NCI-H510A (cell line): ENCODE measurements at places on chromosomes 11 and 22.
A peak's percentile ranks its signal among the peaks of the same experiment; 100 is the strongest.

- no peak for DNase-seq
Measured at GRCh38 chr11:10622957-10623791, 54.7 kb upstream of the LYVE1 start.

GRCh38 chr22:17105143-17106129 is 15.7 kb downstream of the TMEM121B start:
- DNase-seq = no peak

GRCh38 chr22:24442352-24442744 is 14.9 kb downstream of the ADORA2A start:
- DNase-seq = no peak

DNA sequence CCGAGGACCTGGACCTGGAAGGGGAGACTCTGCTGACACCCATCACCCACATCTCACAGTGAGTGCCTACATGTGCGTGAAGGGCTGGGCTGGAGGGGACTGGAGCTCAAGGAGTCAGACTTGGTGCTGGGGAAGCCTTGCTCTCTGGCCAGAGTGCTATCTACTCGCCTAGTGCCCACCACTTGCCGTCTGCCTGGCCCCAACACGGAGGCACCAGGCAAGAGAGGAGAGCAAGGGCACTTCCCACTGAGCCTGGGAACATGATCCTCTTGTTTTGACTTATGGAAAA is 37.8 kb downstream of the KCNQ1OT1 start:
- DNase-seq = no peak

GRCh38 chr22:45823336-45823735 is 151.7 kb downstream of the ATXN10 start:
- no peak for DNase-seq

- DNase-seq = no peak
Measured at GRCh38 chr11:10042699-10043098, 251.3 kb downstream of the SBF2 start.

GRCh38 chr22:33958741-33959140 is 38.5 kb upstream of the LARGE1 start:
- no peak for DNase-seq

DNA sequence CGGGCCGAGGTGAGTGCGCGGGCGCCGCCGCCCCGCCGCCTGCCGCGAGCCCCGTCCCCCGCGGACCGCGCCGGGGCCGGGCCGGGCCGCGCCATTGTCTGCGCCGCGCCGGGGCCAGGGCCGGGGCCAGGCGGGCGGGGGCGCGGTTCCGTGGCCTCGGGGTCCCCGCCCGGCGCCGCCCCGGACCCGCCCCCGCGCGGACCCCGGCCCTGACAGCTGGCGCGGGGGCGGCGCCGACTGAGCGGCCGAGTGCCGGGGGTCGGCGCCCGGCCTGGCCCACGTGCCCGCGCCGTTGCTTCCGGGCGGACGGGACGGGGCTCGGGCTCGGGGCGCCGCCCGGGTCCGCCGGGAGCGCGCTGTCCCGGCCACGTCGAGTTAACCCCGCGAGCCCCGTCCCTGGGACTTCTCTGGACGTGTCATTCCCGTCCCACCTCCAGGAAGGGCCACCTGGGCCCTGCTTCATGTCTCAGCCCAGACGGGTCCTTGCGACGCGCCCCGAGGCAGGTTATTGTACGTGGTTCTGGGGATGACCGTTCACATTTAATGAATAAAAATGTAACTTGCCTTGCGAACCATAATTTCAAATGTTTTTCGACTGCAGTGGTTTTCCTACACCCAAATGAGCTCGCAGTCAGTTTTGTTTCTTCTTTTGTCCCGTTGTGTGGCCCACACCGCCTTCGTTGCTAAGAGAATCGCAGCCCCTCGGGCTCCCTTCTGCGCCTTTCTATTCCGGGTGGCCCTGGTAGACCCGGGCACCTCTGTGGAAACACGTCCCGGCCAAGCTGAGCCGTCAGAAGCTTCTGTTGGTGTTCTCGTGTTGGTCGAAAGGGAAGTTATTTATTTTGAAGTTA is 562 bp downstream of the ZBED4 start:
- DNase-seq = no peak

- DNase-seq = no peak
Measured at GRCh38 chr11:44854086-44854485, 96.6 kb downstream of the TP53I11 start.

DNA sequence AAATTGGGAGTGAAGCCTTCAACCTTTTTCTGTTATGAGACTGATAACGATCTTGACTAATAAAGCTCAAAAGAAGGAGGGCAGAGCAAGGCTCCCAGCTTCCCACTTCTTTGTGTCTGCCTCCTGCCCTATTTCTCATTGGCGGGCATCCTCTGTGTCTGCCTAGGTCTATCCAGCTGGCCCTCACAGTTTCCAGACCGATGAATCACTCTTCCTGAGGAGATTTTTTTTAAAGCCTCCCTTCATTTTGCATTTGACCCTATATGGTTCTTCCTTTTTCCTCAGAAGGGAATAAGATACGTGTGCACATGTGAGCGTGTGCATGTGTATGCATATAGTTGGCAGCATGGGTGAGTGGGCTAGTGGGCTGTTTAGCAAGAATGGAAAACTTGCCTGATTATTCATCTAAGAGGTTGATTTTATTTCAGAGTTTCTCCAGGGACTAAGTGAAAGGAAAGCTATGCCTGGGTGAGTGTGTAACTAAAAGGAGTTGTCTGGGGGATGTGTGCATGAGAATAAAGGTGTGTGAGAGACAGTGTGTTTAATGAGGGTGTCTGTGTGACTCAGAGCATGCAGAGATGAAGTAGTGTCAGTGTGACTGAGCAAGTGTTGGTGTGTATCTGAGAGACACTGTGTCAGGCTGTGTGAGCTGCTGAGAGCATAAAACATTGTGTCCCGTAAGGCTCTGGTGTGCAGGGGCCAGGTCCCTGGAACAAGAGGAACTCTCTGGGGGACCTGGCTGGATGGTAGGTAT is 12.2 kb downstream of the PHLDB1 start:
- no peak for DNase-seq

DNA sequence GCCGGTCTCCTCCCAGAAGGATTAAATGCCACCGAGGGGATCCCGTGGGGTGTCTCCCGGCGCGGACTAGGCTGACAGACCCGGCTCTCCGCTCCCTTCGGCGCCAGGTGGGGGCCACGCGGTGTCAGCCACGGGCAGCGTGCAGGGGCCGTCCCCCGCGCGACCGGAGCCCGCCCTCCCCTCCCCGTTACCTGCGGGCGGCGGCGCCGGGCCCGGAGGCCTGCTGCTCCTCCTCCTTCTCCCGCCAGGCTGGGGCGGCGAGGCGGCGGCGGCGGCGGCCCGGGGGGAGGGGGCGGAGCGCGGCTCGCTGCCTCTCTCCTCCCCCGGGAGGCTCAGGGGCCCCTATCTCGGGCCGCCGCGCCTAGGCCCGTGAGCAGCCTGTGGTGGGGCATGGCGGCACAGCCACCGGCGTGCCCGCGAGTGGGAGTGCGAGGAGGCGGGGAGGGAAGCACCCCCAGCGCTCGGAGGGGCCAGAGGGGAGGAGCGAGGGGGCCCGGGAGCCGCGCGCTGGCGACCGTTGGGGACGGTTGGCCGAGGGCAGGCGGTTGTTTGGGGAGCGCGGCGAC is 450 bp downstream of the ZBTB44 start:
- peak; percentile 44 for DNase-seq

DNA sequence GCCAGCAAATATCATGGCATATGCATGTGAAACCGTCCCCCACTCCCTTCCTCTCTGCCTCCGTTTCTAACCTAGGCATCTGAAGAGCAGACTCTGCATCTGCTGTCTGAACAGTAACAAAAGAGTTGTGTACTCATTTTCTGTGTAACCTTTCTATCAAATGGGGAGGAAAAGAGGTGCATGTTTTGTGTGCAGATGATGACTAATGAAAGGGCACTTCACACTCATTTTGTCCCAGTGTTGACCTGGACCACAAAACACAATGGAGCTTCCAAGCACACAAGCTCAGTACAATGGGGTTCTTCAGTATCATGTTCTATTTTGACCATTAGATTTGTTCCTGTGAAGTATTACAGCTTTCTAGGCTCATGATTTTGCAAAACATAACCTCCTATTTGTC is 13.0 kb downstream of the JHY start:
- DNase-seq = no peak

DNA sequence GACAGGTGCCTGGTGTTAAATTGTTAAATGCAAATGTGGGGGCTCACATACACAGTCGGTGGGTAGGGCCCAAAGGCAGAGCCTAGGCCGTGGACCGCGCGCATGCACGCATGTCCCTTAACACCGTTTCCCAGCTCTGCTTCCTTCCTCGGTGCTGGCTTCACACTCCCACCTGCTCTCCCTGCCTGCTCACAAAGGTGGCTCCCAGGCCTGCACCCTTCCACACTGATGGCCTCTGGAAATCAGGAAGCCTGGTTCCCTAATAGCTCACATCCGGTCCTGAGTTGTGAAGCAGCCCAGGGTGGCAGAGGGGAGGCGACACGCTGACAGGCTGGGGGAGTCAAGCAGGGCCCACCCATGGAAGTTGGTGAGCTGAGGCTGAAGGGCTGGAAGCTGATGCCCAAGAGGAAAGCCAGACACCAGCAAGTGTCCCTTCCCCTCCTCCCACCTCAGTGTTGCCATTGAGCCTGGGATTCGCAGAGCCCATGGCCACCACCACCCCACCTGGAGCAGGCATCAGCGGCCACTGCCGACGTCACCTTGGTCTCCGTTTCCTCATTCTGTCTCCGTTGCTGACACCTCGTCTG is 13.7 kb upstream of the CTTN start:
- DNase-seq = no peak

DNA sequence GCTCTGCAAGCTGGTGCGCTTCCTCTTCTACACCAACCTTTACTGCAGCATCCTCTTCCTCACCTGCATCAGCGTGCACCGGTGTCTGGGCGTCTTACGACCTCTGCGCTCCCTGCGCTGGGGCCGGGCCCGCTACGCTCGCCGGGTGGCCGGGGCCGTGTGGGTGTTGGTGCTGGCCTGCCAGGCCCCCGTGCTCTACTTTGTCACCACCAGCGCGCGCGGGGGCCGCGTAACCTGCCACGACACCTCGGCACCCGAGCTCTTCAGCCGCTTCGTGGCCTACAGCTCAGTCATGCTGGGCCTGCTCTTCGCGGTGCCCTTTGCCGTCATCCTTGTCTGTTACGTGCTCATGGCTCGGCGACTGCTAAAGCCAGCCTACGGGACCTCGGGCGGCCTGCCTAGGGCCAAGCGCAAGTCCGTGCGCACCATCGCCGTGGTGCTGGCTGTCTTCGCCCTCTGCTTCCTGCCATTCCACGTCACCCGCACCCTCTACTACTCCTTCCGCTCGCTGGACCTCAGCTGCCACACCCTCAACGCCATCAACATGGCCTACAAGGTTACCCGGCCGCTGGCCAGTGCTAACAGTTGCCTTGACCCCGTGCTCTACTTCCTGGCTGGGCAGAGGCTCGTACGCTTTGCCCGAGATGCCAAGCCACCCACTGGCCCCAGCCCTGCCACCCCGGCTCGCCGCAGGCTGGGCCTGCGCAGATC is 16.5 kb downstream of the P2RY2 start:
- no peak for DNase-seq

DNA sequence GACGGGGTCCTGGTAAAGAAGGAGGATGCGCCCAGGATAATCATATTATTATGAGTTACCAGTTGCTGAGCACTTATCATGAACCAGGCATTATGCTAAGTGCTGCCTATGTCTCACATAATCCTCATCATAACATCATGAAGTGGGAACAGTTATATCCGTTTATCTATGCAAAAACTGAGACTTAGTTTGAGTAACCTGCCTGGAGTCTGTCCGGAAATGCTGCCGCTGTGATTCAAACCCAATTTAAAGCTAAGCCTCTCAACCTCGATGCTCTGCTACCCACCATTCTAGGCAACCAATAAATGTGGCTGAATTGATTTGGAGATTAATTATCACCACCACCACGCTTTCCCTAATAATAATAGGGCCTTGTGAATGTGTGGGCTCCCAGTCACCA is 111.5 kb upstream of the CLMP start:
- DNase-seq = no peak

GRCh38 chr11:507727-508515 is 879 bp upstream of the RNH1 start:
- no peak for DNase-seq

DNA sequence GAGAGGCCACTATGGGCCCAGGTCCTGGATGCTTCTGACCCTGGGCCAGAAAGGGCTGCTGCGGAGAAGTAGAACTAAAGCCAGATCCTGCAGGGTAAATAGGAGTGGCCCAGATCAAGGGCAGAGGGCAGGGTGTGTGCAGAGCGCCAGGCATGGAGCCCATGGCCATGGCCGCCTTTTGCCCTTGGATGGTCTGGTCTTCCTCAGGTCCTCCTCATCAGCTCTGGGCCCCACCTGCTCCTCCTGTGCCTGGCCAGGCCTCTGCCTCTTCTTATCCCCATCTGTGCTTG is 277.6 kb downstream of the BRD1 start:
- DNase-seq = no peak

DNA sequence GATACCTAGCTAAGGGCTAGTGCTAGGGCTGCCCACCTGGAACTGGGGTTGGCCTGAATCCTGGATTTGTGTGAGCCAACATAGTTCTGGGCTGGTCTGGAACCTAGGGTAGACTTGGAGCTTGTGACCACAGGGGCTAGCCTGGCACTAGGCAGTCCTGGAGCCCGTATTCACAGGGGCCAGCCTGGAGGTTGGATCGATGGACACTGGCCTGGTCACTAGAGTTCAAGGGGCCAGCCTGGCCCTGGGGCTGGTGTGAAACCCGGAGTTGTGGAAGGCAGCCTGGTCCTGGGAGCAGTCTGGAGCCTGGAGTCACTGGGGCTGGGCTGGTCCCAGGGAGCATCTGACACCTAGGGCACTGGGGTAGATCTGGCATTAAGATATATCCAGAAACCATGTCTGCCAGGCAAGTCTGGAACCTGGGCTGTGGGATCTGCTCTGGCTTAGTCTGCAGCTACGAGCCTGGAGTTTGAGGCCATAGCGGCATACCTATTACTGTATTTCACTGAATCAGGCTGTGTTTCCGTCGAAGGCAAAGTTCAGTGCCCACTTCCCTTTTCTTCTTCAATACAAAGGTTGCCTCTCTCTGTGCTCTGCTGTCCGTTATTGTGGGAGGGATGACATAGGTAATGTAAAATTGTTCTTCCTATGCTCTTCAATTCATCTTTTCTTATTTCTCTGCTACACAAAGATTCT is 9.1 kb upstream of the GLYATL1B start:
- DNase-seq = no peak

GRCh38 chr22:30201945-30202344 is 44.6 kb downstream of the LIF start:
- no peak for DNase-seq

GRCh38 chr22:19842393-19843106 is 12.1 kb downstream of the GNB1L start:
- no peak for DNase-seq

GRCh38 chr22:32100711-32101110 is 57.6 kb downstream of the SLC5A1 start:
- DNase-seq = no peak

GRCh38 chr11:113529606-113530005 is 54.4 kb upstream of the DRD2 start:
- DNase-seq = no peak

DNA sequence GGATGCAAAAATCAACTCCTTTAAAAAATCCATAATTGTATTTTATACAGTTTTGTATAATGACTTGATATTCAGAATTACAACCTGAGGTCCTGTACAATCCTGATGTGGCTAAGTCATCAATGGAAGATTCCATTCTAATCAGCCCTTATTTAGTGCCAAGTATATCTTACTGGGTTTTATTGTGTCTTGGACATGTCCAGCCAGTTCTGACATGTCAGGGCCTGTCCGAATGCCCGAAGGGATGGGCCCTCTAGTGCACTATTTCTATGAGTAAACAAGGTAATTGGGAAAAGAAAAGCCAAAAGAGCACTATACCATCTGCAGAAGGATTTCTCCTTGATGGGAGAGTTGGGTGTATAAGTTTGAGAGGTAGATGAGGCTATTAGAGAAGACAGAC is 412.9 kb downstream of the METTL15 start:
- DNase-seq = no peak

GRCh38 chr22:17319546-17319945 is 49.7 kb upstream of the CECR2 start:
- no peak for DNase-seq
